Heart left ventricle (tissue), 16 donors: ENCODE measurements at places on chromosomes 6 and 20.

DNA sequence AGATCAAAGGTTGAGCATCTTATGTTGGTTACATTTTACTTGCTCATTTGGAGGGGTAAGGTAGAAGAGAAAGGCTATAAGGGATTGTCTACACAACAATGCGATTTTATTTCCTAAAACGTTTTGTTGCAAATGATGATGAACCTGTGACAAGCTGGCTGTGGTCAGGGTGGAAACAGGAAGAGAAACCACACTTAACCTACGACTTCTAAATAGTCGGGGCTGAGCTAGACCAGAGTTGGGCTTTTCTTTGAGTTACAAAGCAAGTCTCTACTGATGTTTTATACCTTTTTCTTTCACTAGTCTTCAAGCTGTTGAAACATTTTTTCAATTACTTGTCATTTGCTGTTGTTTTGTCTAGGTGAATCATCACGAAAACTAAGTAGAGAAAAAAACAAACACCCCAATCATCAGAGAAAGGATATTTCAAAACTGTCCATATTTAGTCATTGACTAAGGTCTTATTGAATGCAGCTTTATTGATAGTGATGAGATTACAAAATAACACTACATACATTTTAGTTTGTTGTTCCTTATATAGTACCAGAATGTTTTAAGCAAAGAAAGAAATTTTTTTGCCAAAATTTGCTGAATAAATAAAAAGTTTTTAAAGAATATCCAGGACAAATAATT lies 18.0 kb downstream of the KLHL31 start:
- DNase-seq: no peak

GRCh38 chr6:136341367-136341766 lies 51.7 kb upstream of the BCLAF1 start:
- DNase-seq: no peak

GRCh38 chr6:136344420-136344819 lies 54.8 kb upstream of the BCLAF1 start:
- no peak for DNase-seq

GRCh38 chr6:250676-251075 lies 41.6 kb upstream of the DUSP22 start:
- no peak for DNase-seq
